ENCODE measurements at places on chromosomes 6 and 20.
A peak's percentile ranks its signal among the peaks of the same experiment; 100 is the strongest.

DNA sequence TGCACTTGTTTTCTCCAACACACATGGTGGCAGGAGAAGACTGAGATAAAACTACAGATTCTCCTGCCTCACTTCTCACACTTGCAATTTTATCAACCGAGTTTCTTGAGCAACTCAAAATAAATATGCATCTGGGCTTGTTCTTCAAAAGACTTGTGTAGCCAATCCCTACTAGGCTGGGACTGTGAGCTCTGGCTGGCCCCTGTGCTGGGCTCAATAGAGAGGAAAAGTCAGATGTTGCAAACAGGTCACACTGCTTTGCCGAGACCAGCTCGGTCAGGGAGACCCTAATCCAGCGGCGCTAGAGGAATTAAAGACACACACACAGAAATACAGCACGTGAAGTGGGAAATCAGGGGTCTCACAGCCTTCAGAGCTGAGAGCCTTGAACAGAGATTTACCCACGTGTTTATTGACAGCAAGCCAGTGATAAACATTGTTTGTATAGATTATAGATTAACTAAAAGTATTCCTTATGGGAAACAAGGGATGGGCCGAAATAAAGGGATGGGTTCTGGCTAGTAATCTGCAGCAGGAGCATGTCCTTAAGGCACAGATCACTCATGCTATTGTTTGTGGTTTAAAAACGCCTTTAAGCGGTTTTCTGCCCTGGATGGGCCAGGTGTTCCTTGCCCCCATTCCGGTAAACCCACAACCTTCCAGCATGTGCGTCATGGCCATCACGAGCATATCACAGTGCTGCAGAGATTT, 32.7 kb downstream of the FAM50B start:
- DNase-seq = no peak

GRCh38 chr20:25059866-25060465, 2.0 kb upstream of the ACSS1 start:
- no peak for DNase-seq

GRCh38 chr6:155487371-155488130, 31.9 kb upstream of the NOX3 start:
- no peak for DNase-seq

DNA sequence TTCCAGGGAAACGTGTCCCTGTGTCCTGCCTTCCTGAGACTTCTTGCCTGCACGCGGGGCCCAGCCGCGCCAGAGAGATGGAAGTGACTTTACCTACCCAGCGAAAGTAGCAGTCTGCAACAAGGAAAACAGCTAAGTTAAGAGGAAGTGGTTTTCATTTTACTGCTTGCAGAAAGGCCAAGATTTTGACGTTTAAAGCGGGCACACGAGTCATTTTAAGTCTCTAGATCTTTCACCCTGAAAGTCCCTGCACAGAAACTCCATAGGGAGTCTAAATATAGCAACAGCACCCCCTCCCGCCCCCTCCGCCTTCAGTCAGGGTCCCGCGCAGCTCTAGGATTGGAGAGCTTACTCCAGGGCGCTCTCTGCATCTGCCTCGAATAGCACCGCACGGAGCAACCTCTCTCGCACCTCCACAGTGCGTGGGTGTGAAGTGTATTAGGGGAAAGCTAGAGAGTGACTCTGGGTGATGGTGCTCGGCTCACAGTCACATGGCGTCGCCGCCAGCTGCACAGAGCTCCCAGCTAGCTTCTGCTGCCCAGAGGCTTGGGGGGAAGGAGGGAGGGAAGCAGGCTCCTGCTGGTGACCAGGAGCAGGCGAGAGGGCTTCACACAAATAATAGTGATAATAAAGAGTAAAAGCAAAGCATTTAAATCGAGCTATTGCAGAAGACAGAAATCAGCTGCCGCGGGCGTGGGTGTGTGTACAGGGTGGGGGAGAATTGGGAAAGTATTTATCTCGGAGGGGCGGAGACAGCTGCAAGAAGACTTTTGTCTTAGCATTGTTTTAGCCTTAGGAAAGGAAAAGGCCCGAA, 1.8 kb upstream of the KCNQ5 start:
- DNase-seq = peak; percentile 44

DNA sequence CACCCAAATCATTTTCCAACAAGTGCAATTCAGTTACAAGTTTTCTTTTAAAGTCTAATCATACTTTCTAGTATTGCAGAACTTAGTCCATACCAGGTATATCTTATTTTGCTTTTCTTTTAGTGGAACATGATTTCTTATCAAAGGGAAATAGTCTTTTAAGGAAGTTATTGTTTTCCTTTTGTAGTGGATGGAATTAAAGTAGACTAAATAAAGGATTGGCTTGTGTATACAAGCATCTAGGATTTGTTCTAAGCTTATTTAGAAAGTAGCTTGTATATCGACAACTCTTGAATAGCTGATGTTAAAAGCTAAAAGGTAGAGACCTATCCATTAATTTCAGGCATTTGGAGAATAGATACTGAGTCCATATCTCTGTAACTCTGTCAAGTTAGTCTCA, 14.8 kb downstream of the DCBLD1 start:
- DNase-seq = no peak

DNA sequence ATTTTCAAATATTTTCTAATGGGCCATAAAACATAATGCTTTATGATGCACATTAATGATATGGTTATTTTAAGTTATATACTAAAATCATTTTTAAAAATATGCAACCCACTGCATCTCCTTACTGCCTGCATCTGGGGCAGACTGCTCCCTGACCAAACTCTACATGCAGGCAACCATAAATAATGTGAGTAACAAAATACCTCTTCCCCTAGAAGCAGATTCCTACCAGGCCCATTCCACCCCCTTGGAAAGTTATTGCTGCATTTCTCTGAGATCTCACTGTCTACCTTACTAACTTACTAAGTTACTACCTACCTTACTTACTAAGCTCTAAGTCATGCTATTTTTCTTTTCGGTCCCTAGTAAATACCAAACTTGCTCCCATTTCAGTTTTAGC, 71.8 kb downstream of the ATG5 start:
- DNase-seq = peak; percentile 69

DNA sequence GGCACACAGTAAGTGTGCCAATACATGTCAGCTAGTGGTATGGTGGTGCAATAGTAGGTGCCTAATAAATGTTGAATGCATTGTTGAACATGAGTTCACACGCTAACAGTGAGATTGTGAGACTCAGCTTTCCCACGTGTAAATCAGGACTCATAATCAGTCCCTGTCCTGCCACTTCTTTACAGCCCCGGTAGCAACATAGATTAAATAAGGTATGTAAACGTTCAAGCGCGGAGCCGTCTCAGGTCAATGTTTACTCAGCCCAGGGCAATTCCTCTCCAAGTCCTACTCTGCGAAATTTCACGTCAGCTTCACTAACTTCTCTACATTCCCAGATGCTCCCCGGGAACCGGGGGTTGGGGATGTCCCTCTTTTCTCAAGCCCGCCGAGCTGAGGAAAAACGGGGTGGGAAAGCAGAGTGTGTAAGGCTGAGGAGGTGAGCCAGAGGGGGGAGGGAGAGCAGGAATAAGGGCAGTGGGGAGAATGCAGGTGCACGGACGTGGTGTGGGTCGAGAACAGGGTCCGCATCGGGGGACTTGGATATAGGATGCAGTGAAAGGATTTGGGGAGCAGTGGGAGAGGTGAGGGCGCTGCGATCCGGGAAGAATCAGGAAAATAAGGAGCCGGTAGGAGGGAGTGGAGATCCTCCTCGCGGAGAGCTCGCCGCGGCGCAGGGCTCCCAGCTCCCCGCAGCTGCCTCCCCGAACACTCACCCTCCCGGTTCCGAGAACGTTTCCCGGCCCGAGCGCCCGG, 544 bp upstream of the TP53INP2 start:
- peak; percentile 27 for DNase-seq

GRCh38 chr6:151388997-151389617, 2.3 kb downstream of the ZBTB2 start:
- no peak for DNase-seq

DNA sequence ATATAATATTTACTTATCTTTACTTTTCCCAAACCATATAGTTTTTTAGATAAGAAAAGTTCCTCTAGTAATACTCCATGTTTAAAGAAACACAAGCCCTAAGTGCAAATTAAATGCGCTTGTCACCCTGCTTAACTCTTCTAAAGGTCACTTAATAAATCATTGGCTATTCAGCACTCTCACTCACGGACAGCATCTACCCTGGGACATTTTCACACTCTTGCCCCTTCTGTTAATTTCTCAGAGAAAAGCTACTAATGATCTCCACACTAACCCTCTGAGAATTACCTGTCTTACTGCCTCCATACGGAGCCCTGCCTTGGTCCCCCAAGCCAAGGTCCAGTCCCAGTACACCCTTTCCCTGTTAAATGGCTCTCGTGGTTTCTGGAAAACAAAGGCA, 102.2 kb downstream of the NRN1 start:
- DNase-seq = no peak

DNA sequence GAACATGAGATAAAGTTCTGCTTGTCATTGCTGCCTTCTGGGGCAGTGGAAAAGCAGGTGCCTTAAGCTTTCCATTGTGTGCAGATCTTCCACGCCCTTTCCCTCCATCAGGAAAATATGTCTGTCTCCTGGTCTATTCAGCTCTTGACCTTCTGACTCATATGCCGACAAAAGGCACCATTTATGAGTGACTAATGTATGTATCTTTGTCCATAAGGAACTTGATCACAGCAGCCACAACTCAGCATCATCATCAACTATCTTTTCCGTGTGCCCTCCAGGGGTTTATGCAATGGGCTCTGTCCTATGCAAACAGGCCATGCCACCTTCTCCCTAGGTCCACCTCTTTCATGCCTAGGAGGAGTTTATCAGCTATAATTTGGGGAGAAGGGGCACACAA, 102.7 kb upstream of the QKI start:
- DNase-seq = no peak

DNA sequence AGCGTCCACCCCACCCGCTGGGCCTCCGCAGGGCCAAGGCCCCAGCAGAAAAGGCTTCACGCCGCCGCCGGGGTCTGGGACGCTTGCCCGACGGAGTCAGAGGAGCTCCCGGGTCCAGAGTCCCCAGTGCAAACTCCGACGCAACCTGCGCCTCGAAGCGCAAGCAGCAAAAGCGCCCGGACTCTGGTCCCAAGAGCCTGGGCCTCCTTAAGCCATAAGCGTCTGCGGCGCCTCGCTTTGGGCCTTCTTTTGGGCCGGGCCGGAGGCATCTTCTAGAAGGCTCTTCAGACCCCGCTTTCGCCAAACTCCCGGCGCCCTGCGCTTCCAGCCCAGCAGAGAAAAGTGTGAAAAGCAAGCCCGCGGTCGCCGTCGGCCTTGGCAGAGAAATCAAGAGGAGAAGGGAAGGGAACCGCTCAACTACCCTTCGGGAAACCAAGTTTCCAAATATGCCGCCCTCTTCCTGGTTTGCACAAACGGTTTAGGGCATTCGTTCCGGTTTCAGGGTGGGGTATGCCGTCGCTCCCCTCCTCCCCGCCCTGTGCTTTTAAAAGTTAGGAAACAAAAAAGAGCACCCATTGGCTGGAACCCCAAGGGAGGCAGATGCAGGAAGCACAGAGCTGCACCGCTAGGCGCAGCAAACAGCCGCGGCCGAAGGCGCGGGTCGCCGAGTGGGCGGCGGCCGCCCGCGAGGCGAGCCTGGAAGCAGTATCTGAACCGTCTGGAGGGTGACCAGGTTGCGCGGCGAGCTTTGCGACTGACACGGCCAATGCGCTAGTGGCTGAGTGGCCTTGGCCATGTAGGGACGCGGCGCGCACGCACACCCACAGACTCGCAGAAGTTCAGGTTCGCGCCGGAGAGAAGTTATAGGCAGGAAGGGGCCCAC, 1.2 kb downstream of the TBX18 start:
- peak; percentile 85 for DNase-seq

- DNase-seq = no peak
Observed at GRCh38 chr6:132713352-132714134, at the start of gene VNN1. Gene VNN1 (minus strand): TSS chr6:132714055. CDS start chr6:132714035, 20 bp downstream.

- DNase-seq = peak; percentile 81
Observed at GRCh38 chr6:2021713-2022125, 223.7 kb downstream of the GMDS start.
